ENCODE measurements at places on chromosomes 13 and 19. TPM values are rescaled to one million over a fixed set of nuclear protein-coding genes. Genes with fewer than 3 reads are reported as not detected.

The EXOSC5 gene
- 75.1 TPM for polyA plus RNA-seq

The SBK2 gene
- not detected for polyA plus RNA-seq

The ELSPBP1 gene
- polyA plus RNA-seq, result not detected

The KIR3DL1 gene
- 1.1 TPM for polyA plus RNA-seq

The PRKCG gene
- not detected for polyA plus RNA-seq

The PSPN gene
- 0.65 TPM for polyA plus RNA-seq

The OVOL3 gene
- not detected for polyA plus RNA-seq

The CCDC61 gene
- polyA plus RNA-seq, result 8.7 TPM
